ENCODE measurements at places on chromosomes 7 and 10.

- DNase-seq, result no peak
These were observed 272.4 kb downstream of the CREB5 start for GRCh38 chr7:28684650-28685241.

DNA sequence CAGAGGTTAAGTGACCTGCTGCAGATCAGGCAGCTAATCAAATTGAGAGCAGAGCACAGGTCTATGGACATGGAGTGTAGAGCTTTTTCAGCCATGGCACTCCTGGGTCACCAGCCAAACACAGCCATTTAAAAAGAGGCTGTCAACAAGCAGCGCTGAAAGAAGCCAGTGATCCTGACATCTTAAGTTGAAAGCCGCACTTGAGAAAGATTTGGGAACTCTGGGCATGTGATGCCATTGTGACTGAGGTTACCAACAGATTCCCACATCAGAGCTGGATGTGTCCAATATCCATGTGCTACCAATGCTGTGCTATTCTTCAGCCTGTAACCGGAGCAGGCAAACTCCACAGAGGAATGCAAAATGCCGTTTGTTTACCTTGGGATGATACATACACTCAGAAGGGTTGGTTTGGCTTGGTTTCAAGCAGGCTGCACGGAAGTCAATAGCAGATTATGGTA lies 56.2 kb upstream of the ABLIM1 start:
- DNase-seq, result no peak

- DNase-seq, result no peak
These were observed 80.4 kb downstream of the TCF7L2 start for GRCh38 chr10:113030453-113030852.

DNA sequence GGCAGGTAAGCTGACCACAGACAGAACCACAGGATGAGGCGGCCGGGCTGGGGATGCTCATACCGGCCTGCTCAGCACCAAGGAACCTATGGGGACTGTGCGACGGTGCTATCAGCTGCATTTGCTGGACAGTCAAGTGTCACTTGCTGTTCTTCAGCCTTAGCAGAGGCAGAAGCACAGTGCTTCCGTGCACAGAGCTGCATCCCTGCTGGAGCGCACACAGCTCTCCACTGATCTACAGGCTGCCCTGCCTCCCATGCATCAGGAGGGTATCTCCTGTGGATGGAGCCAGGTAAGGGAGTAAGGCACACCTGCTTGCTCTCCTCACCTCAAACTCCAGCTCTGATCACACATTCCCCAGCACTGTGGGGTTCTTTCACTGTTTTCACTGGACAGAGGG lies 97.5 kb downstream of the TNS3 start:
- DNase-seq, result no peak

DNA sequence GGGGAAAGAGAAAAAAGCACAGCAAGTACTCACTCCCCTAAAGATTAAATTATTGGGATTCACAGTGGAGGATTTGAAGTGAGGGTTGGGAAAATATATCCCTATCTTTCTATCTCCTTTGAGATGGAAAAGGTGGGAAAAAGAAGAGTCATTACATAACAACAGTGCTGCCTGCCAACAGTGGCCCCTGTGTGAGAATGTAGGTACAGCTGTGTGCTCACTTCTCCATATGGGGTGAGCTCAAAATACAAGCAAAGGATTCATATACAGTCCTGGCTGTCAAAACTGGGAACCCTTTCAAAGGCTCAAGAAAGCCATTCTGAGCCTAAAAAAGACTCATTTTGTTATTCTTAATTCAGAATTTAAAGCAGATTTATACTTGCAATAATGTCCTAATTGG lies 458.5 kb downstream of the GPAM start:
- no peak for DNase-seq

DNA sequence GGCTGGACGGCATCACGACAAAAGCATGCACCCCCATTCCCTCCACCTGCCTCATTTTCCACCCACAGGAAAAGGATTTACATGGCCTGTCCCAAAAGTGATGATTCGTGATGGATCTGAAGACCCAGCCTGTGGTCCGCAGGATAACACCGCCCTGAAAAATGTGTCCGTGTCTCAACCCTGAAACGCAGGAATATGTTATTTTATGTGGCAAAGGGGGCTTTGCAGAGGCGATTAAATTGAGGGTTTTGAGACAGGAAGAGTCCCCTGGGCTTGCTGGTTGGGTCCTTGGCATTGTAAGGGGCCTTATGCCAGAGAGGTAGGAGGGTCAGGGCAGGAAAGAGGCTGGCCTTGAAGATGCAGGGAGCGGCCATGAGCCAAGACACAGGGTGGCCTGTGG lies 80.2 kb upstream of the PPP2R2D start:
- DNase-seq, result no peak

DNA sequence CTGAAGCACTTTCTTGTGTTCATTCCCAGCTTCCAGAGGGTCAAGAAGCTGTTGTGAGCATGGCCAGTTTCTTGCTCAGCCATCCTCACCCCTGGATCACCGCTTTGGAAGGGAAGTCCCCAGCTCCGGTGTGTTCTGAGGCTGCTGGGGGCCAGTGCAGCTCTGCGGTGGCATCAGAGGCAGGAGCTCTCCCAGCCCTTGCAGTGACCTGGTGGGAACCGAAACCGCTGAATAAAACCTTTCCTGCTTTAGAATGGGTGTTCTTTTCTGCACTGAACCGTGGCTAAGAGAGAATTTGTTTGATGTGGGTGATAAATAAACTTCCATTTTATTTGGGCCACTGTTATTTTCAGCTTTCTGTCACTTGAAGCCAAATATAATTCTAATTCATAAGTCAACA lies 450.9 kb upstream of the VSTM2A start:
- no peak for DNase-seq

DNA sequence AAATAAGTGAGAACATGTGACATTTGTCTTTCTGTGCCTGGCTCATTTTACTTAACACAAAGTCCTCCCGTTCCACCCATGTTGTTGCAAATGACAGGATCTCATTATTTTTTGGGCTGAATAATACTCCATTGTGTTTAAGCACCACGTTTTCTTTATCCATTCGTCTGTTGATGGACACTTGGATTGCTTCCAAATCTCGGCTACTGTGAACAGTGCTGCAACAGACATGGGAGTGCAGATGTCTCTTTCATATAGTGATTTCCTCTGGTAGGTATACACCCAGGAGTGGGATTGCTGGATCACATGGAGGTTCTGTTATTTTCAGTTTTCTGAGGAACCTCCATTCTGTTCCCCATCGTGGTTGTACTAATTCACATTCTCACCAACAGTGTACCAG lies 264.4 kb upstream of the GALNT17 start:
- DNase-seq, result no peak

DNA sequence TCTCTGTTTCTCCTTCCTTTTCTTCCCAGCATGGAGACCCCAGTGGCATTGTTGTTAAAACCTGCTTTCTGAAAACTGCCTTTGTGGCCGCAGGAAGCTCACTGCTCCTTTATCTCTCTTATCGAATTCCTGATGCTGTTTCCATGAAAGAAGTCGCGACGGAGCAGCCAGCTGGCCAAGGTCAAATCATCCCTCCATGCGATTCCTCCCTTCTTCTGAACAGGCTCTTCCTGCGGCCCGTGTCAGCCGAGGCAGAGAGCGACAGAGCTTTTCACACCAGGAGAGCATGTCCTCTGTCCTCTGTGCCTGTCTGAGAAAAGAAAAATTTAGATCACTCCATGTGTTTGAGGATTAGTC lies 242.1 kb upstream of the PITRM1 start:
- DNase-seq, result no peak

DNA sequence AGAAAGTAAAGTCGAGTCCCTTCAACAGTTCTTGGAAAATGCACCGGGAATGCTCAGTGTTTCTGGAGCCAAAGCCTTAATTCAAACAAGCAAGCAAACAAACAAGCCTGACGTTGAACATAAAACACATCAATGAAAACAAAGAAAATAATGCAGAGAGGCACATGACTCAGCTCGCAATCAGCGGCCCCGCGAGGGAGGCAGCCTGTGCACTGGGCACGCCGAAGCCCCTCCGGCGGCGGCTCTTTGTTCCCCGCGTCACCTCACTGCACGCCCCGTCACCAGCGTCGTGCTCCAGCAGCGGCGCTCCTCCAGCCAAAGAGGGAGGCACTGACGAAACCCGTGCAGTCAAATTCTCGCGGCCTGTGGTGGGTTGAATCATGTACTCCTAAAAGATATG lies 151.5 kb downstream of the DNAJB6 start:
- no peak for DNase-seq

- peak; percentile 57 for DNase-seq
These were observed 41.1 kb upstream of the FAM133B start for GRCh38 chr7:92631067-92631849.

DNA sequence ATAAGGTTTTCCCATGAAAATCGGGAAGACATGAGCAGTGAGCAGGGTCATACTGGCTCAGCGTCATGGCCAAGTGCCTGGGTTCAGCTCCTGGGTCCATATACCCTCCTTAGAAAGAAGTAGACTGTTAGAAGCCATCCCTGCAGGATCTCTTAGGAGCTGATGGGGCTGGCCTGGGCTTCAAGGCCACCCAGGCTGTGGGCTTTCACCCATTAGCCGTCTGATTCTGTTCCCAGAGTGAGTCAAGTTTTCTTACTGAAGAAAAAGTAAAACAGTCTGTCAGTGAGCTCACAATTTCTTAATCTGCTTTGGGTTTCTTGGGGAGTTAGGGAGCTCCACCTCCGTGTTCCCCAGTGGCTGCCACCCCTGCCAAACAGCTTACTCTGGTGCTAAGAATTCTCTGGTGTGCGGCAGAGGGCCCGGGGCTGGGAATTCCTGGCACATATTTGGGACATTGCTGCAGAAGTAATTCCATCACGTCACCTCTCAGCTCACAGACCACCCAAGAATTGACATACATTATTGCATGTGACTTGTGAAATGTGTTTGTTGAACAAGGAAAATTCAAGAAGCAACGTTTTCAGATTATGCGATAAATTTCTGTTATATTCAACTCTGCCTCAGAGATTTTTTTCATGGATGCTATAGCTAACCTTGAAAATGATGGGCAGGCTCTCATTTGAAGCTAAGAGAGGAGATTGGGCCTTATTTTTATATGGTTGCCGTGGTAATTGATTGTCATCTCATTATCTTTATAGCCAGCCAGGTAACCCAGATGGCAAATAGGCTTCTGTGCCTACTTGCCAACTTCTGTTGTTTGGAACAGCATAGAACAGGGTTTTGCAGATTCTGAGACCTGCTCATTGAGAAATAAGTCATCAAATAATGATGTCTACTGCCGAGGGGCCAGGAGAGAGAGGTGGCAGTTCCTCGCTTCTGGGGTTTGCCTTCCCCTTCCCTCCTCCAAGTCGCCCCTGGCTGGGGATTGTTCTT lies 166.4 kb downstream of the CHN2 start:
- DNase-seq, result no peak

DNA sequence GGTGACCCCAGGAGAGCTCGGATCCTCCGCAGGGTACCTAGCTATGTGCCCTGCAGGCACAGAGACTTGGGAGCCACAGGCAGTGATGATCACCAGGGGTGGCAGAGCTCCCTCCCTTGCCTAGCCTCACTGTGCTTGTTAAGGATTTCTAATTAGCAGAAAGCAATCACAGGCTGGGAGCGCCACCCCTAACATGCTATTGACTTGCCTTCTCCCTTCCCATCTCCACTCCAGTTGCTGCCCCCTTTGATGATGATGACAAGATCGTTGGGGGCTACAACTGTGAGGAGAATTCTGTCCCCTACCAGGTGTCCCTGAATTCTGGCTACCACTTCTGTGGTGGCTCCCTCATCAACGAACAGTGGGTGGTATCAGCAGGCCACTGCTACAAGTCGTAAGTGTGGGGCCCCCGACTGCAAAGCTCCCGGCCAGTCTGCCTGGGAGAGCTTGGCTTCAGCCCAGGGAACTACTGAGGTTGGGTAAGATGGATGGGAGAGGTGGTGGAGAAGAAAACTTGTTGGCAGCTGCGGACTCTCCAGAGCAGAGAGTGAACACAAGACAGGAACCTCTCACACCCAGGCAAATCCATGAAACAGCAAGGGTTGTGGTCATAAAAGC lies 1.2 kb downstream of the PRSS1 start:
- no peak for DNase-seq

DNA sequence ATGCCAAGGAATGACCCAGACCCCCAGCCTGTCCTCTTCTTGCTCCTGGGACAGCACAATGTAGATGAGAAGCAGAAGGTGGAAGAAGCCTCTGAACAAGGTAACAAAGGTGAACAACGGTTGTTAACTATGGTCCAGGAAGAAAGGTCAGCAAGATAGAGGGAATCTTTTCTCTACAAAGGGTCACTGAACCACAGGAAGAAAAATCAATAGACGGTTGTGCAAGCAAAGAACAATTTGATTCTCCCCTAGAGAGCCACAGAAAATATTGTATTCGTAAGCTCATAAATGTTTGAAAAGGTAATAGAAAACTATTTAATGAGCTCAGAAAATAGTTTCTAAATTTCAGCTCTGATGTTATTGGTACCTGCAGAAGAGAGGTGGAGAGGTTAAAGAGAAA lies 111.3 kb downstream of the ST8SIA6 start:
- DNase-seq, result no peak

- no peak for DNase-seq
These were observed 91.2 kb downstream of the LCOR start for GRCh38 chr10:96922978-96923948.

DNA sequence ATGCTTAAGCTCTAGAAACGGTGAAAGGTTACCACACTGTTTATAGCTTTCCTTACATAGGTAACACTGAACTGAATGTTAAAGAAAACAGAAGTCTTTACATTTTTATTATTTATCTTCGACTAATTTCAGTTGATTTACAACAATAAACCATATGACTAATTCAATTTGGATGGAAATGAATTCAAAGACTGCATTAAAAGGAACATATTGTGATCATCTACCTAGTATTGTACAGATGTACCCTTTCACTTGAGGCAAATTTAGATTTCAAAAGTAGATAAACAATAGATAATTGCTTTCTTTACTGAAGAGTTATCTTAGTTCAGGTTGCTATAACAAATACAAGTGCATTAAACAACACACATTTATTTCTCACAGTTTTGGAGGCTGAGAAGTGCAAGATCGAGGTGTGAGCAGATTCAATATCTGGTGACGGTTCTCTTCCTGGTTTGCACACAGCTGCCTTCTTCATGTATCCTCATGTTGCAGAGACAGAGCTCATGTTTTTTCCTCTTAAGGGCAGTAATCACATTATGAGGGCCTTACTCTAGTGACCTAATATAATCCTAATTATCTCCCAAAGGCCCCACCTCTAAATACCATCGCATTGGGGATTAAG lies 15.0 kb upstream of the ARMC3 start:
- DNase-seq, result no peak

GRCh38 chr10:66927251-66927935 lies 1.6 kb downstream of the LRRTM3 start:
- no peak for DNase-seq

GRCh38 chr10:87875929-87876571 lies 12.6 kb downstream of the PTEN start:
- no peak for DNase-seq

DNA sequence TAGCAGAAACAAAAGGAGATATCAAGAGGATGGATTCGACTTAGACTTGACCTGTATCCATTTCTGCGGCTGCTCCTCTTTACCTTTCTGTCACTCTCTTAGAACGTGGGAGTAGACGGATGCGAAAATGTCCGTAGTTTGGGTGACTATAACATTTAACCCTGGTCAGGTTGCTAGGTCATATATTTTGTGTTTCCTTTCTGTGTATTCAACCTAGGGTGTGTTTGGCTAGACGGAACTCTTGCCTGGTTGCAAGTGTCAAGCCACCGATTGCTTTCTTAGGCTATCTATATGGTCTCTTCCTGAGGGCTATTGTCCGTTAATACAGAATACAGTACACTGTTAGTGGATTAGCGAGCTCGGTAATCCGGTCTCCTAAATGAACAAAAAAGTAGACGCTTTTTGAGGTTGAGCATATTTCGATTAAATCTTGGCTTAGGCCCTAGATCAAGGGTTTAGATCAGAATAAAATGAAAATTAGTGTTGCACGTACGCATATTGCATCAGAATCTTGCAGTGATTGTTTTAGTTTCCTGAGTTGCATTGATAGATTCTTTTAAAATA lies 1.2 kb downstream of the PTEN start:
- DNase-seq, result no peak
